ENCODE measurements at places on chromosomes 5 and 9.

- DNase-seq, result no peak
Observed at GRCh38 chr5:139385061-139386049, 2.3 kb upstream of the SLC23A1 start.

- no peak for DNase-seq
Observed at GRCh38 chr5:35129921-35130485, 82.3 kb upstream of the AGXT2 start.

DNA sequence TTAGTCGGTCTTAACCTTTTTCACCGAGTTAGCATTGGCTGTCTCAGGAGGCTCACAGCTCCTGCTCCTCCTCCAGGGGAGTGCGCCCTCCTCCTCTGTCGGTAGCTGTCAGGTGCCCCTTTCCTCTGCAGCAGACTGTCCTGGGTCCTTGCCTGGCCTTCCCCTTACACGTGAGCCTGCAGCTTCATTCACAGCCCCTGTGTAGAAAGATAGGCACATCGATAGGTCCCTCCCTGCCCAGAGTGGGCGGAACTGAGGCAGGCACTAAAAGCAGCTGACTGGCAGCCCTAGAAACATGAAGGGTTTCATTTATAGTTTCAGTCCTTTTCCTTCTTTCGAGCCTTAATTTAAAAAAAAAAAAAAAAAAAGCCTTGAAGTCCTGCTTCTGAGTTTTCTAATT, 17.2 kb downstream of the TENT4A start:
- no peak for DNase-seq

GRCh38 chr9:81318571-81318970, 370.8 kb downstream of the TLE1 start:
- DNase-seq, result no peak

GRCh38 chr9:4689021-4689420, 9.7 kb downstream of the CDC37L1 start:
- no peak for DNase-seq

GRCh38 chr5:170597109-170597751, 93.4 kb downstream of the KCNIP1 start:
- no peak for DNase-seq

- no peak for DNase-seq
Observed at GRCh38 chr5:149471406-149472183, 79.6 kb downstream of the CSNK1A1 start.

GRCh38 chr5:59621477-59621876, 272.0 kb downstream of the PDE4D start:
- no peak for DNase-seq

DNA sequence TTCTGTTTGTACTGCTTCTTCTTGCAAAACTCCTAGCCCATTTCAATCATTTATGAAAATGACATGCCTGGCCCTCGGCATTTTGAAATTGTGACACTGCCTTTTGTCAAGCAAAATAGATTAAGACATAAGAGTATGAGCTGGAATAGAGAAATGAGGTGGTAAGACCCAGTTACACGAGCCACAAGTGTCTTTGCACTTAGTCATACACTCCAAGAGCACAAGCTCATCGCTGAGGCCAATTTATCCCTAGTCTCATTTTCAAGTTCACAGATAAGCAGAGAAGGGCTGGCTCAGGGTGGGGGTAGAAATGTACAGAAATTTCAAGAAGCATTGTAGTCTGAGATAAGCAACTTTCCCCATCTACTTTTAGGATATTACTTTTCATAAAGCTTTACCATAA, 40.6 kb upstream of the MAP1B start:
- no peak for DNase-seq

DNA sequence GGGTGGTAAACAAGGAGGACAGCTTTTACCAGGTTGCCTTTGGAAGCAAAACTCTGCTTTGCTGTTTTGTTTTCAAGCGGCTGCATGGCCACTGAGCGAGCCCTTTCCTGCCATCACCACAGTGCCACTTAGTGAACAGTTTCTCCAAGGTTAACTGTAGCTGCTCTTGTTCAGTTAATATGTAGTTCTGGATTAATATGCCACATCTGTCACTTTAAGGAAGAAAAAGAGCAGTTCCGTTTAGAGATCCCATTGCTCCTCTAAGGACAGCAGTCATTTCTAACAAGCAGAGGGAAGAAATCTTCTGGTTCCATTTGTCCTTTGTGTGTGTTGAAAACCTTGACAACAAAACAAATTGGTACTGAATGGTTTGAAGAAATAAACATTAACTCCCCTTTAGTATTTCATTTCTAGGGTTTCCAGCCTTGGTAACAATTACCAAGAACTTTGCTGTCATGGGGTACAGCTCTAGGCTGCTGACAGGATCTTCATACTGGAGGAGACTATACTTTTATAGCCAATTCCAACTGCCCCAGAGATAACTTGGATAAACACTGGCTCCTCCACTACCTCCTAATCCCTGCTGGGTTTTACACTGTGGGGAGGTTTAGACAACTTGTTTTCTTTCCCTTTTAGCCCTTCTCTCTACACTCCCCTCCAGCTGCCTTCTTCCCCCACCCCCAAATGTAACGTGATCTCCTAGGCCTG, 10.3 kb upstream of the ABL1 start:
- DNase-seq, result no peak

DNA sequence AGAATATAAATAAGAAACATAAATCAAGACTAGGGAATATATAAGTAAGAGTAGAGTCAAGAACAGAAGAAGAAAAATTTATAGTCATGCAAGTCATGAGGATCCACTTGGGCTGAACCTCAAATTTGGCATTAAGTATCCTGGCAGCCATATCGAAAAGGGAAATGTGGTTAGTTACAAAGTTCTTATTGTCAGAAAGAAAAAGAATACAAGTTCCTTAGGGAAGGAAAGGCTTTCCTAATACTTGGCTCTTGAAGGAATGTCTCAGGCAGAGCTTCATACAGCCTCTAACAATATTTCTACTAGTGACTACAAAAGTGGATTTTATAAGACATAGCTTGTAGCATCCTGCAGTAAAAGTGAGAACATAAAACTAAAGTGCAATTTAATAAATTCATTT, 45.4 kb downstream of the TMEM252 start:
- no peak for DNase-seq

DNA sequence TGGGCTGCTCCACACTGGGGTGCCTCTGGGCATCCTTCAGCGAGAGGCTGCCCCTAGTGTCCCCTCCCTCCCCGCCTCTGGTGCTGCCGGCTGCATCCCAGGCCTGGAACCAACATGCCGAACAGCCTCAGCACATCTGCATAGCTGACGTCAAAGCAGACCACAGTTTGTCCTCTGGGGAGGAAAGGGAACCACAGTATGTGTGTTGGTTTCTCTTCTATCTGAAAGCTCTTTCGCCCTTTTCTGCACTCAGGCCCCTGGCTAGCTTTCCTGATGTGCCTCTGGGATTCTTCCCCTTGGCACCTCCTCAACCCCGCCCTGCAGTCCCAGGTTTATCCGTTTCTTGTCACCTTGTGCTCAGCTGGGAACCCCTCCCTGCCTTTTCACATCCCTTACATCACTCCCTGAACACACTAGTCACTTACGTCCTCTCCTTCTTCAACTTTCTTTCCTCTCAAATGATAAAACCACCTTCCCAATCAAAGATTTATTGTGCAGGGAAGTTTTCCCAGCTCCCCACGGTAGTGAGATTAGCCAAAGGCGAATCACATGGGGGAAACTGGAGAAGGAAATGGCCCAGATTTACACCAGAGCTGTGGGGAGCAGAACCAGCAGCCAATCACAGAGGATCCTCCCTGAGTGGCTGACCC, 35.5 kb upstream of the B4GALT1 start:
- DNase-seq, result no peak

DNA sequence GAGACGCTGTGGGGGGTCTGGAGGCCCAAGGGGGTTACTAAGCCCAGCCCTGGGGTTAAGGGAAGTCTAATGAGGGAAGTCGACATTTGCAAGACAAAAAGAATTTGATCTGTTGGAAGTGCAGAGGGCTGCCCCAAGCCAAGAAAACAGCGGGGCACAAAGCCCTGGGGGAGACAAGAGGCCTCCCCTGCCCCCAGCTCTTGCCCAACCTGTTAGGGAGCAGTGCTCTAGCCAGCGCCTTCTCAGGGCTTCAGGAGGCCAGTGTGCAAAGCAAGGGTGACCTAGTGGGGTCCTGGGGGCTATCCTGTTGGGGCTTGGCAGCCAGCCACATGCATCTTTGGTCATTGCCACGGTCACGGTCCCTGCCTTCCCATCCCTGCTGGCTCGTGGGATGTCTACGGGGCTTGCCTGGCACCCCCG, 25.2 kb downstream of the GFI1B start:
- DNase-seq, result no peak
